ENCODE measurements at places on chromosomes 5 and 9. TPM values are rescaled to one million over a fixed set of nuclear protein-coding genes. Genes with fewer than 3 reads are reported as not detected.

Gene ACSL6
- total RNA-seq, result 1.1 TPM

Gene MEIKIN
- total RNA-seq, result not detected

Gene BDP1
- total RNA-seq, result 18.3 TPM

Gene SPINK4
- not detected for total RNA-seq

Gene C5orf34
- total RNA-seq, result 11.6 TPM

Gene RANBP17
- total RNA-seq, result 16.3 TPM

Gene PPP2R2B
- total RNA-seq, result 2.9 TPM

Gene CCDC171
- 9.0 TPM for total RNA-seq

Gene KLHL3
- 2.2 TPM for total RNA-seq

Gene SLC34A3
- not detected for total RNA-seq

Gene NUTM2F
- not detected for total RNA-seq

Gene MEGF10
- total RNA-seq, result not detected

Gene TRMT10B
- total RNA-seq, result 2.9 TPM

Gene DBH
- total RNA-seq, result not detected

Gene PCDHAC1
- 0.36 TPM for total RNA-seq

Gene TRIM36
- total RNA-seq, result 3.1 TPM

Gene PRLR
- total RNA-seq, result 0.34 TPM

Gene ACTL7A
- total RNA-seq, result not detected

Gene SPINK6
- not detected for total RNA-seq
